ENCODE measurements at places on chromosomes 3 and 15.

- no peak for DNase-seq
Measured at GRCh38 chr3:11300970-11301369, 28.8 kb downstream of the ATG7 start.

- no peak for DNase-seq
Measured at GRCh38 chr3:23663246-23663645, 142.5 kb upstream of the UBE2E1 start.

DNA sequence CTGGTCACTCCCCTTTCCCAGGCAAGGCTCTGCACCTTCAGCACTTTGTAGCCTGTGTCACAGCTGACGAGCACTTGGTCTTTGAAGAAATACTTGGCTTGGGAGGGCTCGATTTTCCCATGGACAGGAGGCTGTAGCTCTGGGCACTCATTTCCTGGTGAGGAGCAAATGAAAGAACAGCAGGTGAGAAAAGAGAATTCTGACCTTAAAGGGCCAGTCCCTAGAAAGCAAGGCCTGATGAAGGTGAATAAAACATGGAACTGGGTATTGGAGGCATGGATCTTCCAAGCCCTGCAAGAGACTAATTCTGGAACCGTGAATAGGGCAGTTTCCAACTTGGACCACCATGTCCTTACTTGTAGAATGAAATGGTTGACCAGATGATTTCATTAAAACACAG lies 39.9 kb downstream of the MASP1 start:
- no peak for DNase-seq

DNA sequence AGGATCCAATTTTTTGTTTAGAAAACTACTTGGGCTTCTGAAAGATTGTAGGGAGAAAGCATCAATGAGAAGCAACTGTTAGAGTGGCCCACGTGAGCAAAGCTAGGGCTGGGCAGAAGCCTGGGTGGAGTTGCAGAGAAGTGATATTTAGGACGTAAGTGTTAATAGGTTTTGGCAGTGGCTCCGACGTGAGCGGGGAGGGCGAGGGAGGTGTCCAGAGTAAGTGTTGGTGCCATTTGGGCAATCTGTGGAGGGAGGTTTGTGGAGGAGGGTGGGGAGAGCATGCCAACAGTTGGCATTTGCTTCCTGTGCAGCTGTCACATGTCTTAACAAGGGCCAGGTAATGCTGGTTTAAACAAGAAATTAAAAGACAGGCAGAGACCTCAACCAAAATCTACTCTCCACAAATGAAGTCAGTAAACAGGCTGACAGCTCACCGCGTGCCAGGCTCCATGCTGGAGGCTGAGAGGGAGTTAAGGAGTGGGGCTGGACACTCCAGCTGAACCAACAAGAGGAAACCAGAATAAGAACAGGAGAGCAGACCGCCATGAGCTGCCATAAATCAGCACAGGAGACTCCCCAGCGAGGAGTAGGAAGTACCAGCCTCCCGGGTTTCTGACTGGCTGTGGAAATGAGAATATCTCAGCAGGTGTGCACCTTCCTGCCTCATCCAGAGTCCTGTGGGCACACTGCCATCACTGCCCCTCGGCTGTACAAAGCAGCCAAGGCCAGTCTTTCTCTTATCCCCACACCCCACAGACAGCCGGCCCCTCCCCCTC lies 232.6 kb downstream of the ABHD5 start:
- no peak for DNase-seq

- DNase-seq: no peak
Measured at GRCh38 chr3:81770710-81771109, 9.3 kb upstream of the GBE1 start.

- no peak for DNase-seq
Measured at GRCh38 chr15:74609938-74610301, 5.7 kb upstream of the CLK3 start.

DNA sequence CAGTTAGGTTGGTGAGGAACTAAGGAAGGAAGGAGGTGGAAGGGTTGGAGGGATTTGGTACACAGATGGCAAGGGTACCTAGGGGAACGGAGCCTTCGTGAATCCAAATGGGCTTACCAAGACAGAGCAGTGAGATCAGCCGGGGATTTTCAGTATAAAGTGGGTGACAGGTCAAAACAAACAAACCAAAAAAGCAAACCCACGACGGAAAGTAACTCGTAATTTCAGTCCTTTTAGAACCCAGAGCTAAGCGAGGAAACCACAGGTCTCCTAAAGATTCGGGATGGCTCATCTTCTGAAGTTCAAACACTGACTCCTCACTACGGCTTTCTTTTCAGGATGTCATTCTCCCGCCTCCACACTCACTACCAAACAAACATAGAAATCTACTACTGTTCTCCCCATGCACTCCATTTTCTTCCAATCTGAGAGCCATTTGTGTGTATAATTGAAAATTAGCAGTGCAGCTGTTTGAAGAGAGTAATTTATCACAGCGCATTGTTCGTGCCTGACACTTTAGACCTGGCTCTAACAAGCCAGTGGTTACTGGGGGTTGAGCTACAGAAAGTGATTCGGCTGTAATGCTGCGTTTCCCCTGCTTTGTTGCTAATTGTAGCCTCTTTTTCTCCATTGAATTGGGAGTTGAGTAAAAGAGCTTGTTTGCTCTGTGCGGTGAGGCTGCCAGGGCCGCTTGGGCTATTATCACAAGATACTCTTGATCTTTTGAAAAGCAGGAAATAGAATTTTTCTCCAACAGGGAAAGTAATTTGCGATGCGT lies 64.7 kb upstream of the CCDC39 start:
- DNase-seq: no peak

- no peak for DNase-seq
Measured at GRCh38 chr3:18717598-18717997, 292.5 kb upstream of the SATB1 start.

DNA sequence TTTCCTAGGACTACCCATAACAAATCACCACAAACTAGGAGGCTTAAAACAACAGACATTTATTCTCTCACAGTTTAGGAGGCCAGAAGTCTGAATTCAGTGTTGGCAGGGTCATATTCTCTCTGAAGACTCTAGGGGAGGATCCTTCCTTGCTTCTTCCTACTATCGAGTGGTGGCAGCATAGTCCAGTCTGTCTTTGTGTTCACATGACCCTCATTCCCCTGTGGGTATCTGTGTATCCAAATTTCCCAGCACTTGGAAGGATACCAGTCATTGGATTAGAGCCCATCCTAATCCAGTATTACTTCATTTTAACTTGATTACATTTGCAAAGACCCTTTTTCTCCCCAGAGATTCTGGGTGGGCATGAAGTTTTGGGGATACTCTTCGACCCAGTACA lies 63.8 kb downstream of the GMPS start:
- DNase-seq: no peak

DNA sequence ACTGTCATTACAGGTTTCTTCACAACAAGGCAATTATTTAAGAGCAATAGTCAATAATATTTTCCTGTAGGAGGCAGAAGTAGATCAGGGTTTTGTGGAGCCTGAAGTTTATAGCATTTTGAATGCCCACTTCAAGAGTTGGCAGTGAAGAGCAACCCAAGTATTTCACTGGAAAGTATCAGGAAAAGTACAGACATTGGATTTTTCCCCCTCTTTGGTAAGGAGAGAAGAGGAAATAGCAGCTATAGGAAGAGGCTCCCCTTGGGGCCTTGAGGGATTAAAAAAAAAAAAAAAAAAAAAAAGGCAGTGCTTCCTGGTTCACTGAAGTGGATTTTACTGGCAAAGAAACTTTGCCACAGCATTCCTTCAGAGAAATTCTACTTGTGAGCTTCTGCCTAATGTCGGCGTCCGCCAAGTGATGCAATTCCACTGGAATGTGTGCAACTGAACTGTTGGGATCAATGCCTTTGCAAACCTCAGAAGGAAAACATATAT lies 5.7 kb upstream of the CNTN6 start:
- DNase-seq: no peak

GRCh38 chr3:111961461-111962164 lies 17.2 kb upstream of the ABHD10 start:
- DNase-seq: no peak

GRCh38 chr3:112297714-112298113 lies 3.7 kb upstream of the SLC9C1 start:
- DNase-seq: no peak

- DNase-seq: no peak
Measured at GRCh38 chr3:87674397-87675161, 384.2 kb downstream of the CGGBP1 start.

DNA sequence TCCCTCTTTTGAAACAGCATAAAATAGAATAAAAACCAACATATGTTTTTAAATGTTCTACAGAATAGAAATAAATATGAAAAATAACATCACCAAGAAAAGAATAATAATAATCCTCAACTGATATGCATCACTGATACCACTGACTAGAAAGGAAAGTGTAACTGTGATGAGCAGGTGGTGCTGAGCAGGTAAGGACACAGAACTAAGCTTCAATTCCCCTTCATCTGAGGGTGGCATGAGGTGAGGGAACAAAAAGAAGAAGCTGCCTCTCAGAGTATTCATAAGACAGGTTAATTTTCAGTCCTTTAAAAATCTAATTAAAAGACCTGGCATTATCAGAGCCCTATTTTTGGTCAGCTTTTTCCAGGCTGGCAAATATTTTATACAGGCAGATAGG lies 216.3 kb downstream of the PLCH1 start:
- no peak for DNase-seq

- no peak for DNase-seq
Measured at GRCh38 chr15:38823263-38823662, 258.6 kb upstream of the RASGRP1 start.

- no peak for DNase-seq
Measured at GRCh38 chr3:126373146-126373613, 16.0 kb upstream of the KLF15 start.

DNA sequence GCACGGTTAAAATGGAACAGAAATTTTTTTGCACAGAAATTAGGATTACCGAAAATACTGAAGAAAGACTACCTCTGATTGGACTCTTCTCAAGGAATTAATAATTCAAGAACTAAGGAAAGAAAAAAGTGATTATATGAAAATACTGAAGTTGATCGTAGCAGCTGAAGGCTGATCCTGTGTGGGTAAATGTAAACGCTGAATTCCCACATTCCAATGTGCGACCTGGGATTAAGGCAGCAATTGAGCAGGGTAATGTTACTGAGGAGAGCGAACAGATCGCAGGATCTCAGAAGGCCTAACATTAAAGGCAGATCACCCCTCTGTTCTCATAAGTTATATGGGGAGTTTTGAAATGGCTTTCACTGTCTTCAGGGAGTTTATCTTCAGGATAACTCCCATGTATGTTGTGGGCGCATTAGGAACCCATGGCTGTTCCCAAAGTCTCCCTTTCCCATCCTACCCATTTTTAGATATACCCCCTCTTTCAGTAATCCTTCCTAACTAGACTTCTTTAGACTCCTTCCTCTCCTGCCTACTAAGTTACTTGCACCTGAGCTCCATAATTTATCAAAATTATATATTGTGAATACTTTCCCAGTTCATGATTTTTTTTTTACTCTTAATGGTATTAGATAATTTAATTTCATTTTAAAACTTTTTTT lies 1.0 kb upstream of the UBL7 start:
- no peak for DNase-seq

DNA sequence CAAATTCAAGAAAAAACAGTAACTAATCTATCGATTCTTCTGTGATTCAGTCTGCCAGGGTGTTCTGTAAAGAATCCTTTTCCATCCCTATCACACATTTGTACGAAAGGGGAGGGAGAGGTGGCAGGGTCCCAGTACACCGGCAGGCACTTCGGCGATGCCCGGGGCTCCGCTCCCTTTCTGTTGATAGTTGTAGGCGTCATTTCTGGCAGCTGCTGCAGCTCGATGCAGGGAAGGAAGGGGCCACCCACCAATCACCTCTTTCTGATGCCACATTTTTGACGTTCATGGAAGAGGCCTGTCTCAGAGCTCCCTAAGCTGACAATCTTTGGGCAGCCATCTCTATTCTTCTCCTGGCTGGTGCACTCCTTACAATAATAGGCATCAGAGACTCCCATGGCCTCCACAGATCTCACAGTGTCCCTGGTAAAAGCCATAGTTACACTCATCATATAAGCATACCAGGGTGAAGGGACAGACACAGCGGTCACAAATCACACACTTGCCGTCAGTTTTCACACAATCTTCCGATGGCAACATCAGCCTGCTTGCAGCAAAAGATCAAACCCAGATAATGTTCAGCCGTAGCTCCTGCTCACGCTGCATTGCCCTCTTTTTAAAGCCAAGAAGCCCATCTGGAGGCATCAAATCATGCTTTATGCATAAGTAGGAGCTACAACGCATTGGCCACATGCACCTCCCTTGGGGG lies 60.8 kb upstream of the ZBTB38 start:
- DNase-seq: no peak

DNA sequence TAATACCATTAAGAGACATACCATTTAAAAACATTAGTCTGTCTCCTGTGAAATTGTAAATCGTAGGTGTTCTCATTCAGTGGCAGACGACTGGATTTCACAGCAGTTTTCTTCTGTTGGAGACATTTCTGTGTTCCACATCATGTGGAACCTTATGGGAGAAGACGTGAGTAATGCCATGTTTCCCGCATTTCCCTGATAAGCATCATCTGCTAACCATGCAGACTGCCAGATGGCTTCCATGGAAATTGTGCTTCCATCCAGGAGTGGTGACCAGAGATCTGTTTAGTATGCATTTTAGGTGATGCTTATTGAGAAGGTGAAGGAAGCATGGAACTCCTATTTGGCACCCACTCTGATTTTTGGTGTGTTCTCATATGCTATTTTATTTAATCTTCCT lies 28.4 kb upstream of the ST3GAL6 start:
- DNase-seq: no peak

- DNase-seq: no peak
Measured at GRCh38 chr15:72380743-72381142, 4.9 kb upstream of the HEXA start.

- DNase-seq: no peak
Measured at GRCh38 chr3:143831208-143831607, 17.1 kb downstream of the SLC9A9 start.

- no peak for DNase-seq
Measured at GRCh38 chr3:99915906-99916432, 98.3 kb downstream of the CMSS1 start.

- DNase-seq: no peak
Measured at GRCh38 chr3:2036076-2036475, 62.6 kb upstream of the CNTN4 start.

DNA sequence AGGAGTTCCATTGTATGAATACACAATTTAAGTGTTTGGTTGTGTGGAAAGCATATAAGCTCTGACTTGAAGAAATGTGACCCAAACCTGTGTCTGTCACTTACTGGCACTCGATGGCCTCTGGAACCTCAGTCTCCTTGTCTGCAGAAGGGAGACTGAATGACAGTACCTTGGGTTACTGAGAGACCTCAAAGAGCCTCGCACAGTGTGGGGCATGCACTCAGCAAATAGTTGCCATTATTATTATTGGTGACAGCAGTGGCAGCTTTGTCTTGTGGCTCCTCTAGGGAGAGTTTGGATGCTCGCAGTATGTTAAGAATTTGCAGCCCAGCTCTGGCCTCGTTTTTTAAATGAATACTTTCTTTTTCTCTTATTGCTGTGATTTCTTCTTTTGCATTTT lies 43.4 kb downstream of the EEFSEC start:
- DNase-seq: no peak

DNA sequence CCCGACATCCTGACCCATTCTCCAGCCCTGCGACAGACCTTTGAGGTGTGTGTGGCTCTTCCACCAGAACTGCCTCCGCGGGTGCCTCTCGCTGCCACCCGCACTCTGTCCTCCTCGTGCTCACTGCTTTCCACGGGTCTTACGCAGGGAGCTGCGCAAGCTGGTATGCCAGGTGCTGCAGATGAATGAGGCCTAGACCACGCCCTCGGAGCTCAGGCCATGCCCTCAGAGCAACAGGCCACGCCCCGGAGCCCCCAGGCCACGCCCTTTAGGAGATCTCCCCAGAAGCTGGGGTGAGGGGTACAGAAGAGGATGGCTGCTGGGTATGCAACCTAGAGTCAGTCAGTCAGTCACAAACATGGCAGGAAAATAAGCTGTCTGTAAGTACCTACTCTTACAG lies 300.3 kb downstream of the GABRG3 start:
- no peak for DNase-seq

Measured in caudate nucleus (tissue), 63 donors.